ENCODE measurements at places on chromosomes 7 and 10.

- no peak for DNase-seq
These were observed 20.8 kb upstream of the UNC5B start for GRCh38 chr10:71191551-71192076.

DNA sequence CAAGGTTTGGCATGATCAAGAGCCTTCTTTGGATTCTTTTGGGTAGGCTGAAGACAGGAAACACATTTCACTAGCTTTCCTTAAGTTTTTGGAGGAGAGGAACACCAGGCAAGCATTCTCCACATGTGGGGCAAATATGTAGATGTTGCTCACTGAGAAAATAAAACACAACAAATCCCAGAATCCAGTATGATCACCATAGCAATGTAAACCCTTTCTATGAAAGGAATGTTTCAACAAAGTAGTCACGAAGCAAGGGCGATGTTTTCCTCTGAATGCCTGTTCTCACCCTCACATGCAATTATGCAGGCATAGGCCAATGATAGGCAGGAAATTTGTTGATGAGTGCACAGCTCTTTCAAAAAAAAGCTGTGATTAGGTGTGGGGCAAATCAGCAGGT lies 20.5 kb upstream of the CEP41 start:
- no peak for DNase-seq

DNA sequence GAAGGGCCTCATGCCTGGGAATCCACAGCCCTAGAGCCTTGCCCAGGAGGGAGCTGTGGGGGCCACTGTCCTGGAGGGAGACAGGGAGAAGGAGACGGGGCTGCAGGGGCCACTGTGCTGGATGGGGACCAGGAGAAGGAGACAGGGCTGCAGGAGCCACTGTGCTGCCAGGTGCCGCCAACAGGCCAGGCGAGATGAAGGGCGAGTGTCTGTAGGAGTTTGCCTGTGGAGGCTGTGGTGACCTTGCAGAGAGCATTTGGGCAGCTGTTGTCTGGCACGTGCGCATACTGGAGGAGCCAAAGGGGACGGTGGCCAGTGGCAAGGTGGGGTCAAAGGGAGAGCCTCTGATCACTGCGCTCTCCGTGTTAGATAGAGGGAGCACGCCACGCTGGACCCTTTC lies 79.2 kb downstream of the NKX6-2 start:
- DNase-seq, result no peak

DNA sequence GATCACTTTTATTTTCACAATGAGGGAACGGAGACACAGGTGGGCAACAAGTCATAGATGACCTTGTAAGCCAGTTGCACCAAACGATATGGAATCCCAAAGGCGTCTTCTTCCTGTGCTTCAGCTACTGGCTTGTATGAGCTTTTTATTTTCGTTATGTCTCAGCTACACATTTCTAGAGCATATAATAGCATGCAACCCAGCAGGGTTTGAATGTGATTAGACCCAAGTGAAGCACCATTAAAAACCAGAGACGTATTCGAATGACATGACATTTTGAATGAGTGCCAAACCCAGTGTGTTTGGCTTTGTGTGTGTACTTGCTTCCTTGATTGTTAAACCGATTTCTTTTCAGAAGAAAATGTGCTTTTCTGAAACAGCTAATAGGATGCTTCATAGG lies 963.2 kb upstream of the CELF2 start:
- DNase-seq, result no peak

- no peak for DNase-seq
These were observed 106.6 kb upstream of the CELF2 start for GRCh38 chr10:10911035-10911434.

- no peak for DNase-seq
These were observed 51.9 kb upstream of the CTBP2 start for GRCh38 chr10:125212150-125212809.

GRCh38 chr10:44313761-44314165 lies 71.1 kb downstream of the CXCL12 start:
- DNase-seq, result no peak

- no peak for DNase-seq
These were observed 53.3 kb upstream of the SLC16A12 start for GRCh38 chr10:89588671-89589070.

DNA sequence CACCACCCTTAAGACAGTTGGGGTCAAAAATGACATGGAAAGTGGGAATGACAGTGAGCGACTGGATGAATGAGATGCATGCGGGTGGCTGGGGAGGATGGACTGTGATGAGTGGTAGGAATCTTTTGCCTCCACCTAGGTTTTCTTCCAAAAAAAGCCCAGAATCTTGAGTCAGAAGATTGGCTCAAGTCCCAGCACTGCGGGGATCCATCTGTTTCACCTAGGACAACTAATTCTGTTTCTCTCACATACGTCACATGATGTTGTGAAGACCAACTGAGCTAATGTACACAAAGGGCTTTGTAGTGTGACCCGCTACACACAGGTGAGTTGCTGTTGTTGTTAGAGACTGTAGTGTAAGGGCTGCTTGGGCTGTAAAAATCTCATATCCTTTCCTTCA lies 58.5 kb upstream of the SLC35B4 start:
- no peak for DNase-seq

DNA sequence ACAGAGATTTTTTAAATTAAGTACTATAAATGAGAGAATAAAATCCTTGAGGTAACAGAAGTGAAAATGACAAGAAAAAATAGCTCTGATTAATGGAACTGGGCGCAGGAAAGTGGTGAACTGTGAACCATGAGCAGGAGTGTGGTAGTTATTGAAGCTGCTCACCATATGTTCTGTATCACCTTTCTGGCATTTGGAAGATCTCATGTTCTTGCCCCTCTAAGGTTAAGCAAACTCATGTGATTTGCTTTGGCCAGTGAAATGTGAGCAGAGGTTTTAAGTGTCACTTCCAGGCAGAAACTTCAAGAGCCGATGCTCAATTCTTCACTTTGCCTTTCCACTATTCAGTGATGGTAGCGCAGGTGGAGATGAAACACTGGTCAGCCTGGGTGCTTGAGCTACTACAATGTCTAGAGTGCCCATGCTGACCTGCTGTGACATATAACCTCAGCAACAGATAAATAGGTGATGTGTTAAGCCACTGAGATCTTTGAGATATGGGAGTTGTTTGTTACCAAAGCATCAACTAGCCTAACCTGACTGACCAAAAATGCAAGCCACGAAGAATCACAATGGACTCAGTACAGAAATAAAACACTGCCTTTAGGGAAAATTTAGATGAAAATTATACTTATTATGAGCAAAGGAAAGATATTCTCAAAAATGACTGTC lies 18.4 kb downstream of the MTPAP start:
- no peak for DNase-seq

DNA sequence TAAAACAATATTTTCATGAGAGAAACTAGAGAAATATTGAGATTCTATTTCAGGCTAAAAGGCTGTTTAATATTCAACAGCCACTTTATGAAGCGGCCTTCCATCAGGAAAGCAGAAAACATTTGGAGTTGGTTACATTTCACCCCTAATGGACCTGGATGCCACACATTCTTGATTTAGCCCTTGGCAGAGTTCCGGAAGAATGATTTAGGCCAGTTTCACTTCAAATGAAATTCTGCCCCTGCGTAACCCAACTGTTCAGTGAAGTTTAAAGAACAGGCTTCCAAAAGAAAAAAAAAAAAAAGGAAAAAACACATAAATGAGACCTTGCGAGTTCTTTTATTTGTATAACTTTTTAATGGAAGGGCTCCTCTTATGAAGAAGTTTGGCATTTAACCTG lies 239.2 kb upstream of the AKR1E2 start:
- no peak for DNase-seq

- DNase-seq, result no peak
These were observed 465.6 kb upstream of the IGFBP3 start for GRCh38 chr7:46386428-46387399.

DNA sequence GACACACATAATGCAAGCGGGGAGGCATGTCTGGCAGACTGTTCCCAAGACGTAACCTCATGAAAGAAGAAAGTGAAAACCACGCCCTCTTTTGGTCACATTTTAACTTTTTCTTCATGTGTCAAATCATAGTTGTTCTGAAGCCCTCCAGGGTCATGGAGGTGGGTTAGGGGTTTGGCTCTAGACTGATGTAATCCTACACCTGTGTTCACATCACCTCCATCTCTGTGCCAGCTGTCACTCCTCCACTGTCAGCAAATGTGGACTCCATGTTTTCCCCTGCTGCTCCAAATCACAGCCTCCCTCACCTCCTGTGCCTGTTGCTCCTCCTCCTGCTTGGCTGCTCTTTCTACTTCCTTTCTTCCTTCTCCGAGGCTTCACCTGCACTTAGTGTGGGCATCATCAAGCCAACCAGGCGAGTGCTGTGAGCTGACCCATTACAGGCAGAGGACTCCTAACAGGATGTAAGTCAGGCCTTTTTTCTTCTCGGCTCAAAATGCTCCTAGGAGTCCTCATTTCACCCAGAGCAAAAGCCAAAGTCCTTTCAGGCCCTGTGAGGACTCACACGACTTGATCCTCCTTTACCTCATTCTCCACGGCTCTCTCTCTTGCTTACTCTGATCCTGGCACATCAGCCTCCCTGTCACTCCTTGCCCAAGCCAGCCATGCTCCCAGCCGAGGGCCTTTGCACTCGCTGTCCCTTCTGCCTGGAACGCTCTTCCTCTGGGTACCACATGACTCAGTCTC lies 66.4 kb upstream of the IFRD1 start:
- DNase-seq, result no peak

- no peak for DNase-seq
These were observed 85.5 kb upstream of the SLC25A13 start for GRCh38 chr7:96407427-96407826.

- DNase-seq, result no peak
These were observed 60.4 kb downstream of the ARL4A start for GRCh38 chr7:12747687-12748306.

- DNase-seq, result no peak
These were observed 168.7 kb downstream of the SND1 start for GRCh38 chr7:127820732-127821085.

DNA sequence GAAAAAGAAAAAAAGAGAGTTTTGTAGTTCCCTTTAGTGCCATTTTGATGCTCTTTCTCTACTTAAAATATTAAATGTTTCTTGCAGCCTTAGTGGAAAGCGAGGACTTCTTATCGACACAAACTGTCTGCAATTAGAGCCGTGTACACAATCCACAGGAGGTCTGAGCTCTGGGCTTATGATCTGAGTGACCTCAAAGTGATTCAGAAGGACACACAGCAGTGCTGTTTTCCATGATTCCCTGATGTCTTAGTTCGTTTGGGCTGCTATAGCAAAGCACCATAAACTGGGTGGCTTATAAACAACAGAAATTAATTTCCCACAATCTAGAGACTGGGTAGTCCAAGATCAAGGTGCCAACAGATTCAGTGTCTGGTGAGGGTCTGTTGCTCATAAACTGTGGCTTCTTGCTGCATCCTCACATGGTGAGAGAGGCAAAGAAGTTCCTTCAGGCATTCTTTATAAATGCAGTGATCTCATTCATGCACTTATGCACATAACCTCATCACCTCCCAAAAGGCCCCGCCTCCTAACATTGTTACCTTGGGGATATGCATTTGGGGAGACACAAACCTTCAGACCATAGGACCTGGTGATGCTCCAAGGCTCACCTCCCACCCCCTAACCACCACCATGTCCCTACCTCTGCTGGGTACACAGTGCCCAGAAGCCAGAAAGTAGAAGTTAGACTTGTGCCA lies 204.5 kb upstream of the GHITM start:
- DNase-seq, result no peak

- no peak for DNase-seq
These were observed 77.9 kb downstream of the KIAA1549 start for GRCh38 chr7:138903186-138903820.

GRCh38 chr10:31020209-31020608 lies 11.5 kb downstream of the ZNF438 start:
- DNase-seq, result no peak

GRCh38 chr10:83371696-83372490 lies 767.4 kb upstream of the GHITM start:
- no peak for DNase-seq

- DNase-seq, result no peak
These were observed 403.7 kb downstream of the RPS24 start for GRCh38 chr10:78437407-78437768.

DNA sequence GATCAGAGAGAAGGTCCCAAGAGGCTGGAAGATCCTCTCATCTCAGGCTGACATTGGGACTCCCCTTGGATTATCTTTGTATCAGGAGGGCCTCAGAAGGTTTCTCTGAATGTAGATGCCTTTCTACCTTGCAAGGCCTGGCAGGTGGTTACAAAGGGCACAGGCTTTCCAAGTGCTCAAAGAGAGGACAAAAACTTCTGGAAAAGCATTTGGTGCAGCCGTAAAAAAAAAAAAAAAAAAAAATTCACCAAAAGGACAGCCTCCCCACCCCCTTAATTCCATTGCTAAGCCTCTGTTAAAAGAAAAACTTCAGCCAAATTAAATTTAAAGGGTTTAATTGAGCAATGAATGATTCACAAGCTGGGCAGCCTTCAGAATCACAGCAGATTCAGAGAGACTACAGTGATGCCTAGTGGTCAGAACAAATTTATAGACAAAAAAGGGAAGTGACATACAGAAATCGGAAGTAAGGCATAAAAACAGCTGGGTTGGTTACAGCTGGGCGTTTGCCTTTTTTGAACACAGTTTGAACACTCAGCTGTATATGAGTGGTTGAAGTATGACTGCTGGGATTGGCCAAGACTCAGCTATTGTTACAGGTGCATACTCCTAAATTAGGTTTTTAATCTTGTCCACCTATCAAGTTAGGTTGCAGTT lies 42.5 kb upstream of the LRGUK start:
- peak; percentile 58 for DNase-seq

DNA sequence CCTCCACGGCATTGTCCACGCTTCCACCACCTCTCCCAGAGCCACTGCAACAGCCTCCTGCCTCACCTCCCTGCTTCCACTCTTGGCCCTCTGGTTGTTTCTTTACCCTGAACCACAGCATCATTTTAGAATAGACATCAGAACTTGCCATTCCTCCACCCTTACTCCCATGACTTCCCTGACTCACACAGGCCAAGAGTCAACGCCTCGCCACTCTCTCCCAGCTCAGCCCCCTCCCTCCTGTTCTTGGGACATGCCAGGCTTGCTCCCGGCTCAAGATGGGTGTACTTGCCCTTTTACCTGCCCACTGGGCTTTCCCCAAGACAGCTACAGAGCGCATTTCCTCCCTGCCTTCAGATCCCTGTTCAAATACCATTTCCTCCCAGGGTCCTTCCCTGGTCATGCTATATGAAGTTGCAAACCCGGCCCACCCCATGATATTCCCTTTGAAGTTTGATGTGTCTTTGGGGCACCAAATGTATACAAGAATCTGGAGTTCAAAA lies 429.1 kb downstream of the RPS24 start:
- no peak for DNase-seq

GRCh38 chr7:111085356-111085755 lies 5.6 kb upstream of the LRRN3 start:
- no peak for DNase-seq

DNA sequence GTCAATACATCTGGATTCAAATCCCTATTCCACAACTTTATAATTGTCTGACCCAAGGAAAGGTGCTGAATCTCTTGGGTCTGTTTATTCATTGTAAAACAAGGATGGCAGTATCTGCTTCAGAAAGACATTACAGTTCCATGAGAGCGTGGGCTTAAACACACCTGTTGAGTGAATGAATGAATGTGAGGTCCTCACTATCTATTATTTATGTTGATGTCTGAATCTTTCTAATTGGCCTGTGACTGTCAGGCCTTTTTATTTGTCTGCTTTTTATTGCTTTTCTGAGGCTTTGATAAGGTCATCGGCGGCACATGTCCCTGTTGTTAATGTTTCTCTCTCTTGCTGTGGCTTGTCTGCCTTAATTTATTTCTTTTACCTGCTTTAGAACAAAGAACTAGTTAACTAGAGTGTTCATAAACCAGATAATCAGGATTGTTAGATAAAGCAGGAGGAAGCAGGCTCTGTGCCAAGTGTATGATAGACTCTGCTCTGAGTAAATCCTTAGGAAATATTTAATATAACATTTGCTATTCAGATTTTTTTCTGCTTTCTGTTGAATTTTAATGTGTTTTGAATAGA lies 42.3 kb upstream of the CYCS start:
- DNase-seq, result no peak
